Eye (tissue), 1 donor: ENCODE measurements at places on chromosomes 2 and 18.

DNA sequence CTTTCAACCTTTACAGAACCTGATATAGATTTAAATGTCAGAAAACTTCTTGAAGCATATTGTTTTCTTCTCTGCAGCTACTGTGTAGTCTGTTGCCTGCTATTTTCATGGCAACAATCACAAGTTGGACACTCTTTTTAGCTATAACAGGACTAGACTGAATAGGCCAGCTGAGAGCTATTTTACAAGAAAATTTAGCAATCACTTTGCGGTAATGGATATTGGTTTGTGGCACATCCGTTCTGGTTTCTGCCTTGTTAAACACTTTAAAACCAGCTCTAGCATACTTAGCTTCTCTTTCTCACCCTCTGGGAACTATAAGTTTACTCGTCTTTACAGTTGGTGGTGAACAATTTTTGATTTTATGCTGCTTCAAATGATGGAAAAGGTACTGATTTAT is 125.7 kb downstream of the MAP2 start:
- no peak for DNase-seq

GRCh38 chr2:195318440-195319111 is 338.4 kb upstream of the SLC39A10 start:
- DNase-seq: peak; percentile 81

- DNase-seq: no peak
Measured at GRCh38 chr2:241598061-241598460, 38.9 kb downstream of the THAP4 start.

GRCh38 chr2:32363597-32363996 is 6.8 kb downstream of the BIRC6 start:
- no peak for DNase-seq

DNA sequence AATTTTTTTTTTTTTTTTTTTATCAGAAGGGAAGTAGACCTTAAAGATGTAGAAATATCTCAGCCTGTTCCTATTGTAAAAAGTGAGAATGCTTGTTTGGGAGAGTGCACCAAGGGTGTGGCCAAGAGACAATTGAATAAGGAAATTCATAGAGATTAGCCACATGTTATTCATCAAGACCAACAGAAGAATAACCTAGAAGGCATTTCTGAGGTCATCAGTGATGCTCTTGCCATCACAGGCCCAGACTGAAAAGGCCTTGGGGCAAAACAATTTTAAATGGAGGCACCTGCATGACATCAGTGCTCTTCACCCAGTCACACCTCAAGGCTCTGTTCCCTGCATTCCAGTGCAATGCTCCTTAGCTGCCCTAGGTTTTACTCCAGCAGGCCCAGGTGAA is 2043.3 kb upstream of the PIK3C3 start:
- DNase-seq: no peak
